Hindlimb muscle (tissue), 1 donor: ENCODE measurements at places on chromosomes 13 and 19.

GRCh38 chr13:98810746-98811145, 58.3 kb upstream of the SLC15A1 start:
- DNase-seq, result no peak

DNA sequence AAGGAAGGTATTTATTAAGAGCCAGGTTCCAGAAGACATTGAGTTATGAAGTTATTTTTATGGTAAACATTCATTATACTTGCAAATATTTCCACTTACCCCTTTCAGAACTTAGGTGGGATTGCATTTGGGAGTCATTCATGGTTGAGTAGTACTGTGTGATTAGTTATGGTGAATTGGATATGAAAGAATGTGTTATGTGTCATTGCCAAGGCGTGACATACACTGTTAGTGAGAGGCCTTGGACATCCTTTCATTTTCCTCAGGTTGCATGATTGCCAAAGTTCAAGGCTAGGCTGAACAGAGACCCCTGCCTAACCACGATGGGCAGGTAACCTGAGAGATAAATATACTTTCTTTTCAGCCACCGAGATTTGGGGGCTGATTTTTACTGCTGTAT, 40.9 kb upstream of the MYO16 start:
- no peak for DNase-seq

DNA sequence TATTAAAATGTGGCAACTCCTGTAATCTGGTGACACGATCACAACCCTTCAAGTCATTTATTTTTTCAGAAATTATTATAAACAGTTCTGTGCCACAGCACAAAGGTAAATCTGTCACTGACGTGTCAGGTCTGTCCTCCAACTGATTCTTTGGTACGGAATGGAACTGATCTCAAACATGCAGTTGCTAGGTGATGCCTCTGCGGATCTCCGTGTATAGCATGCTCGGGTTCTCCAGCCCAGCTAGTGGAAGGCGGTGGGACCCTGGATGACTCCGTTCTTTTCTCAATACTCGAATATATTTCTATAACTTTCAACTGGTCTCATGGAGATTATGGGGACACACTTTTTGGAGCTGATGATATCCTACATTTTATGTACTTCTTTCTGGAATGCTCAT, 11.0 kb downstream of the RANBP3 start:
- no peak for DNase-seq

- DNase-seq, result no peak
Measured at GRCh38 chr19:907183-907853, 5.7 kb downstream of the R3HDM4 start.

- no peak for DNase-seq
Measured at GRCh38 chr13:28394422-28394821, 100.5 kb downstream of the FLT1 start.
